ENCODE measurements at places on chromosomes 11 and 22. TPM values are rescaled to one million over a fixed set of nuclear protein-coding genes. Genes with fewer than 3 reads are reported as not detected.
A peak's percentile ranks its signal among the peaks of the same experiment; 100 is the strongest.

The CALCA gene
- total RNA-seq, result 0.73 TPM

The ZBED5 gene
- 7.1 TPM for total RNA-seq

DNA sequence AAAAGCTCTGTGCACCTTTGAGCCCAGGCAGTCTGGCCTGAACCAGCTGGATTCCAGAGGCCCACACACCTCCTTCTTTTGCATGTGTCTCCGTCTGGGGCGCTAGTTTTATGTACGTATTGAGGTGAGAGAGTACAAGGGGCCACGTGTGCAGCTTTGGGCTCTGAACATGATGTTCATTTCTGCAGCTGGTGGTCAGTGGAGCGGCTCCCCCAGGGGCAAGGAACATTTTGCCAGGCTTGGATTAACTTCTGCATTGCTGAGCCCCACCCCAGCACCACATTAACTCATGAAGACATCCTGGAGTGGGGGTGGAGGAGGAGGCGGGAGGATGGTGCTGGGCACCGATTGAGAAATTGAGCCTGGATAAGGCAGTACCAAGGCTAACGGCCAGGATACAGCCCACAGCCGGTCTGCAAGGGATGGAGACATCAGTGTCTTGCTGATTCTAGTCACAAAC lies 13.8 kb downstream of the USP2 start:
- no peak for DNase-seq

- no peak for DNase-seq
Observed at GRCh38 chr11:9784602-9785315, 120.9 kb downstream of the SWAP70 start.

DNA sequence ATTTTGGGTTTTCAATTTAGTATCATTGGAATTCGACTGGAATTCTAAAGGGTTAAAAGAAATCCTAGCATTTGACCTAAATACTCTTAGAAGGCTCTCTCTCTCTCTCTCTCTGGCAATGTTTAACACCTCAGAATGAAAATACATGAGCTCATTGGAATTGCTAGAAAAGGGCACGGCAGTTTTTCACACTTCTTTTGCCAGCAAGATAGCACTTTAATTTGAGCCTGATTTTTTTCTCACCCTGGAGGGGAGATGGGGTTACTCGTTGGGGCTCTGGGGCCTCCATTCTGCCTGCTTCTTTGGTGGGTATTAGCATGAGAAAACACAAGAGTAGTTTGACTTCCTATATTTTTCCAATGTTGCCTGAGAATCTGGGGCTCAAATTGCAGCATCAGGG lies 22.8 kb upstream of the CLMP start:
- no peak for DNase-seq

DNA sequence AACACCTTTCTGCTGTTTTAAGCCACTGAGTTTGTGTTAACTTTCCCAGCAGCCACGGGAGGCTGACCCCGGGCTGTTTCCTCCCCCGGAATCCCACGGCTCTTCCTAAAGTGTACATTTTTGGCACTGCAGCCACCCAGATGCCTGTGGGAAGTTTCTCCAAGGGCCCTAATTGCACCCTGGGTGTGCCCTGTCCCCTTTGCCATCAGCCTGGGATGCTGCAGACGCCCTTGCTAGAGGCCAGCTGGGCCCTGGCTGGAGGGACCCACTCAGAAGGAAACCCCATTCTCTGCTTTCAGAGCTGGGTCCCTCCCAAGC lies 883.3 kb downstream of the BRD1 start:
- DNase-seq, result no peak

DNA sequence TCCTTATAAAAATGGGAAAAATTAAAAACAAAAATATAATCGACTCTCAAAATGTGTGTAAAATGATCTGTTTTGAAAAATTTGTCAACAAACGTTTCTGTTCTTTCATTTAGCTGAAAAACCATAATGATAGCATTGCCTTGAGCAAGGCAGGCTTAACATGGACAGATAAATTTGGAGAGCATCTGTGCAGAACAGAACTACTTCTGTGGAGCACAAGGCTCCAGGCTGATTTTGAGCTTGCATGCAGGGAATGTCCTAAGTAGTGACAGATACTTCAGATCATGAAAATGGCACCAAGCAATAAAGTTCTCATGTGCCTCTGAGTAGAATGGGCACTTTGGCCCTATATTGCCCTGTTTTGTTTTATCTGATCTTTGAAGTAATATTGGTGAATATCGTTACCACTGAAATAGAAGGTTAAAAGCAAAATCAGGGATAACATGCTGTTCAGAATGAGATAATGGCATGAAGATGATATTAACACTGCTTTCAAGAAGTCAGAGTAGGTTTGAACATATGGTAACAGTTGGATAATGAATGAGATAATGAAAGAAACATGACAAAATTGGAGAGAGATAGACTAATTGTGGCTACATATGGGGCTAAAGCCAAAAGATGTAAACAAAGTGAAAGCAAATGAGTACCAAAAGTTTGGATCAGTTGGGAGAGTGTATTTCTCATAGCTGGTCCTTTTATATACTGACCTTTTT lies 730.5 kb upstream of the CCDC179 start:
- DNase-seq, result no peak

- DNase-seq, result peak; percentile 43
Observed at GRCh38 chr11:71284525-71285092, 32.2 kb upstream of the SHANK2 start.

Measured in left lobe of liver (tissue), 2 donors.